ENCODE measurements at places on chromosomes 2 and 18.

- DNase-seq: no peak
Observed at GRCh38 chr18:1020731-1021344, 116.2 kb downstream of the ADCYAP1 start.

DNA sequence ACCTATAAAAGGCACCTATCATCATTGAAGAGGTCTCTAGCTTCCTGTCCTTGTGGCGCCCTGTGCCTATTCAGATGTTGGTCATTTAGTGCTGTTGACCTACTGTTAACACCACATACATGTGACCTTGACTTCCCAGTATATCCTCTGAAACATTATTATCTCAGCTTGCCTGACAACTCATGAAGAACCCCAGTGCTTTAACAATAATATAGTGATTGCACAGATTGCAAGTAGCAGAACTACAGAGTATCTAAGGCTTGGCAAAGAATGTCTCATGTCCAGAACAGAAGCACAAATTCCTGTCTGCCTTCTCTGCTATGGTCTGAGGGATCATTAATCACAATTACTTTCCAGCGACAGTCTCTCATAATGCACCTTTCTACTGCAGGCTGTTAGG lies 165.3 kb downstream of the LCLAT1 start:
- no peak for DNase-seq

DNA sequence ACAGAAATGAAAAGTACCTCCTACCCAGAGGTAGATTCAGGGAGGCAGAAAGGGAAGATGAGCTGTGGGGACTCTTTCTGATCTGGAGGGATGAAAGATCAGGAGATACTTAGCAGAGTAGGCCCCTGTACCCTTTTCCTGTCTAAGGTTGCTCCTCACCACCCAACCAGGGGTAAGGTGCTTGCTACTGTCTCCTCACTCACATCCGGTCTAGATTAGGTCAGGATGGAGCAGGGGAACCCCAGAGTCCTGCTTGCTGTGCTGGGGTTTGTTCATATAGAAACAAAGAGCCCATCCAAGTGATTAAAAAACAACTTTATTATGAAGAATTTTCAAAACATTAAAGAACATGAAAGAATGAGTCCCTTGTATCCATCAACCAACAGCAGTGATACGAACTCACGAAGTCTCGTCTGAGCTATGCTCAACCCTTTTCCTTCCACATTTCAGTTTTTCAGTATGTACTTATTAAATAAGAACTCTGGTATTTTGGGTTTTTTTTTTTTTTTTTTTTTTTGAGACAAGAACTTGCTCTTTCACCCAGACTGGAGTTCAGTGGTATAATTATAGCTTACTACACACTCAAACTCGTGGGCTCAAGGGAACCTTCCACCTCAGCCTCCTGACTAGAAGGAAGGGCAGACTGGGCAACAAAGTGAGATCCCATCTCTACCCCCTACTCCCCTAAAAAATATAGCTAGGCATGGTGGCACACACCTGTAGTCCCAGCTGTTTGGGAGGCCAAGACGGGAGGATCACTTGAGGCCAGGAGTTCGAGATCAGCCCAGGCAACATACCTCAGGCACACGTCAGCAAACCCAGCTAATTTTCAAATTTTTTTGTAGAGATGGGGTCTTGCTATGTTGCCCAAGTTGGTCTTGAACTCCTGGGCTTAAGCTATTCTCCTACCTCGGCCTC lies 28.5 kb upstream of the MCFD2 start:
- DNase-seq: no peak

DNA sequence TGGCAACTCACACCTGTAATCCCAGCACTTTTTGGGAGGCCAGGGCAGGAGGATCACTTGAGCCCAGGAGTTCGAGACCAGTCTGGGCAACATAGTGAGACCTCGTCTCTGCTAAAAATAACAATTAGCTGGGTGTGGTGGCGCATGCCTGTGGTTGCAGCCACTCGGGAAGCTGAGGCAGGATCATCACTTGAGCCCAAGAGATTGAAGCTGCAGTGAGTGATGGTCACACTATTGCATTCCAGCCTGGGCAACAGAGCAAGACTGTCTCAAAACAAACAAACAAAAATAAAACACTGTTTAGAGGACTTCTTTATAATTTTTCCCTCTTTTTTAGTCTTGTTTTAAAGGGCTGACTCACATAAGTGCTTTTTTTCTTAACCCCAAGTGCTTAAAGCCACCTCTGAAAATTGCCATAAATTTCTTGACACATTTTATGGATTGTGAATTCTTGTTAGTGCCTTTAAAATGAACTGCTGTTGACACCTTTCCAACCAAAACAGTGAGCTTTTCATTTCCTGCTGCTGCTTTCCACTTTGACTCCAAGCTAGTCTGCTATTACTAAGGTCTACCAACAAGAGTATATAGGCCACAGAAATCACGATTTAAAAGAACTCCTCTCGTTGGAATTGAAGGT lies 41.7 kb downstream of the CYP20A1 start:
- DNase-seq: peak; percentile 9

DNA sequence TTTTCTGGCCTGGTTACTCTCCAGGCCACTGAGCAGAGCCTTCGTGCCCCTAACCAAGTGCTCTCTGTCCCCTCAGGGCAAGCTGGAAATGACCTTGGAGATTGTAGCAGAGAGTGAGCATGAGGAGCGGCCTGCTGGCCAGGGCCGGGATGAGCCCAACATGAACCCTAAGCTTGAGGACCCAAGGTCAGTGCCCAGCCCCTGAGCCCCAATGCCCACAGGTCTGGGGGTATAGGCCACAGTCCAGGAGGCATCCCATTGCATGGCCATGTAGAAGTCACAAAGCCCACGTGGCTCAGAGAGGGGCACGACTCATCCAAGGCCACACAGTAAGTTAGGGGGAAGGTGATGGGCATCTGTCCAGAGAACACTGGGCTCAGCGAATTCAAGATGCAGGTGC lies 227.6 kb downstream of the DYSF start:
- DNase-seq: no peak

DNA sequence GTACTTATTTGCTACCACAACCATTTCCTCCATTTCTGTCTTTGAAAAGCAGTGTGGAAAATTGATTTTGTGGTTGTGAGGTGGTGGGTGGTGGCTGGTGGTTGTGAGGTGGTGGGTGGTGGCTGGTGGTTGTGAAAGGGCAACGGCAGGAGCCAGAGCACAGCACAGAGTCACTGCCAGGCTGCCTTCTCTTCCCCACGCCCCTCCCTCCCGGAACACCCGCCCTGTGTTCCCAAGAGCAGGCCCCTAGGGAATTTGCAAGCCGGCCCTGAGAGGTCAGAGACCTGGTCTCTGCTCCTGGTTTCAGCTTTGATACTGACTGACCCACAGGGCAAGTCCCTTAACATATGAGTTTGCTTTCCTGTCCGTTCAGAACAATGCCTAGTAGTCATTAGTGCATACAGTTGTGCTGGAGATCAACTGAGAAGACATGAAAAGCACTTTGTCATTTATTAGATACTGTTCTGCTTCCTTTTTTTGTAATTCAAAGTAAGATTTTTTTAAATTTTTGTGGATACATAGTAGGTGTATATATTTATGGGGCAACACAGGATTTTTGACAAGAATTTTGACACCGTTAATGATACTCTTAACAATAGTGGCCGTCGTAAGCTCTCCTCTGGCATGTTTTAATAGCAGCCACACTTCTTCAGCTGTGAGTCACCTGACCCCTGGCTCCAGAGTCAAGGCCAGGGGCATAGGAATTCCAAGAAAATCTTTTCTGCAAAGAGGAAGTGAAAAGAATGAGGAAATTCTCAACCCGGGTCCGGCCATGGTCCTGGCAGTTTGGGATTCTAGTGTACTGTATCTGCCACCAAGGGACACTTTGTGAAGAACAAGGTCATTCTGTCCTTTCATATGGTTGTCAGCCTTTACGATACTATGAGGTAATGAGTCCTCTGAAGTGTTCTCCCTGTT lies 53.2 kb downstream of the ITGA6 start:
- DNase-seq: peak; percentile 57

DNA sequence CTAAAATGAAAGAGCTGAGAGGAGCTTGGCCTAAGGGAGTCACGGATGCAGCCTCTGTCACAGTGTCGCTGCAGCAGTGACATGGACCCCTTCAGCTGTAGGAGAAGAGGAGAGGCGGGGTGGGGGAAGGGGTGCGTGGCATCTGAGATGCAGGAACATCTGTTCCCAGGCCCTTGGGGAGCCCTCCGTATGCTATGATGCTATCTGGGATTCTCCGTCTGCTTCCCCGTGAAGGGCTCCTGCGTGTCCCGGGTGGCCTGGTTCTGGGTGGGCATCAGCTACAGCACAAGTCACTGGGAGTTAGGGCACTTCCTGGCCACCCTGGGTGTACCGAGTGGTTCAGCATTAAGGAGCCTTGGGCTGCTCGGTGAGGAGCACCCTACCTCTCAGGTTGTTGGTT lies 35.6 kb upstream of the B3GNT7 start:
- DNase-seq: no peak

- no peak for DNase-seq
Observed at GRCh38 chr2:65664931-65665330, 232.5 kb upstream of the SPRED2 start.

DNA sequence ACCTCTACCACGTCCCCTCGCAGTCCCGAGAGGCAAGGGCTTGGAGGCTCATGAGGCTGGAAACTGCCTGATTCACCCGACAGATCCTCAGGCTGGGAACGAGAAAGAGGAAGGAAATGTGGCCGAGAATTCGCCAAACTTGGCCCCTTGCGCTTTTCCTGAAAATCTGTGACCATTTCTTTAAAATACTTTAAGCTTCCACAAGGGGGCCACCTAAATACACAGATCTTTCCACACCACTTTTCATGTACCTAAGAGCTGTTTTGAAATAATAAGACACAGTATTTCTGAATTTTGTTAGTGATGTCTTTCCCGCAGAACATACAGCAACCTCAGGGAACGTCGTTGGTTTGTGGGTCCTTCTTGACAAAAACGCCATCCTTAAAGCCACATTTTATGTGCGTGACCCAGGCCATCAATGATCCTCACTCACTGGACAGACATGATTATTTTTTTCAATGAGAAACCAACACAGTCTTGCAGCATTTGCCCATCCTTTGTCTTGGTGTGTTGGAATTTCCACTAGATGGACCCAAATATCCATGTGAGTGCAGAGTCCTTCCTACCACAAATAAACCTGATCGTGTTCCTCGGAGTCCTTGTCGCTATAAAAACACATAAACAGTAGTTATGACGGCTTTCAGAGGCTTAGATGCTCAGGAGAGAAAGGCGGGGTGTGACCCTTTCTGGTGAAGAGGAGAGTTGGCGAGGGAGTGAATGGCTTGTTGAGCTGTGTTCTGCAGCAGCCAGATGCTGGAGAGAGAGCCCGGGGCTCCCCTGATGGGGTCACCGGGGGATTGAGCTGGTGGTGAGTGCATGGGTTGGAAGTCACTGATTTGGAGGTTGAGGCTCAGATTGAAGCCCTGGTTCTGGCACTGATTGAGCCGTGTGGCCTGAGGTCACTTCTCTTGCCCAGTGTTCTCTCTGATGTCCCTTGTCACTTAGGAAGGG lies 25.0 kb downstream of the DCDC2C start:
- peak; percentile 45 for DNase-seq

Measured in RPMI7951 (cell line).